Stimulated activated CD4-positive, alpha-beta T cell treated with anti-CD3 and anti-CD28 coated beads, Interleukin-15, amount 100 ng/mL, for 24 hours (primary cell): ENCODE measurements at places on chromosomes 13 and 19.
A peak's percentile ranks its signal among the peaks of the same experiment; 100 is the strongest.

GRCh38 chr13:114118511-114119123, 13.8 kb downstream of the RASA3 start:
- DNase-seq: no peak

- DNase-seq: no peak
These were observed 3.8 kb downstream of the MIER2 start for GRCh38 chr19:340620-341385.

GRCh38 chr13:112981451-112981850, 12.4 kb downstream of the MCF2L start:
- DNase-seq: no peak

DNA sequence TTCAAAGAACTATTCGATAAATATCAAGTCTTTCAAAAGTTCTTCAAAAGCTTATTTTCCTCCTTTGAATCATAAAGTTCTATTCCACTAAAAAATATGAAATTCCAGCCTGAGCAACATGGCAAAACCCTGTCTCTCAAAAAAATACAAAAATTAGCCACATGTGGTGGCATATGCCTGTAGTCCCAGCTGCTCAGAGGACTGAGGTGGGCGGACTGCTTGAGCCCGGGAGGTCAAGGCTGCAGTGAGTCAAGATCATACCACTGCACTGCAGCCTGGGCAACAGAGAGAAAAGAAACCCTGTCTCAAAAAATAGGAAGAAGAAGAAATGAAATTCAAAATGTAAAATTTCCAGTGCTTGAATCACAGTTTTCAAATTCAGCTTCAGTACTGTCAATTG, 24.6 kb downstream of the CAB39L start:
- no peak for DNase-seq

- DNase-seq: no peak
These were observed 60.6 kb downstream of the NDFIP2 start for GRCh38 chr13:79541426-79542049.

DNA sequence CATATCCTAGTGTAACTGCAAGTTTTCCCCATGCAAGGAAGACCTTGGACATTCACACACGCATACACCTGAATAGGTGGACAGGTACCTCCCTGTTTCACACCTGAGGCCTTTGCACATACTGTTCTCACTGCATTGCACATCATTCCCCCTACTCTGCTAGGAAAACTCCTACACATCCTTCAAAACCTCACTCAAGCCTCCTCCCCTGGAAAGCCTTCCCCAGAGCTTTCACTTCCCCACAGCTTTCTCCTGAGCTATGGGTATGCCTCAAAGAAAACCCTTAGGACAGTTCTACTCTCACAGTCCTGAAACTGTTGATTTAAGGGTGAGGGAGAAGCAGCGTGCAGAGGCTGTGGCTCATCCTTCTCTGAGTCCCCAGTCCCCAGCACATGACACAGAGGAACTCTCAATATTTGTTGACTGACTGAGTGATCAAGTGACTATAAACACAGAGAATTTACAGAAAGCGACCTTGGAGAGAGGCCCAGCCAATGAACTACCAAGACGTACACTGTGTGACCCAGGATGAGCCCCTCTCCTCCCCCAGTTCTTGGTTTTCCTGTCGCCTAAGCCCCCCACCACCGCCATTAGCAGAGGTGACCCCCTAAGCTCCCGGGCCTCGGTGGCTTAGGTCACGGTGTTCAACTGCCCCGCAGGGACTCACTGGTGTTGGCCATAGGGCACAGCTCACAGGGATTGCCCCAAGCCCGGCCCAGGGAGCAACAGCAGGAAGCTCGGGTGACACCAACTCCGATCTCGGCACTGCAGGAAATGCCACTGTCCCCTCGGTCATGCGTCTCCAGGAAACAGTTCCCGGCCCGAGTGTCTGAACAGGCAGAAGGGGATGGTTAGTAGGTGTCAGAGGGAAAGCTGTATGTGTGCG, 40.6 kb downstream of the FBN3 start:
- DNase-seq: no peak

DNA sequence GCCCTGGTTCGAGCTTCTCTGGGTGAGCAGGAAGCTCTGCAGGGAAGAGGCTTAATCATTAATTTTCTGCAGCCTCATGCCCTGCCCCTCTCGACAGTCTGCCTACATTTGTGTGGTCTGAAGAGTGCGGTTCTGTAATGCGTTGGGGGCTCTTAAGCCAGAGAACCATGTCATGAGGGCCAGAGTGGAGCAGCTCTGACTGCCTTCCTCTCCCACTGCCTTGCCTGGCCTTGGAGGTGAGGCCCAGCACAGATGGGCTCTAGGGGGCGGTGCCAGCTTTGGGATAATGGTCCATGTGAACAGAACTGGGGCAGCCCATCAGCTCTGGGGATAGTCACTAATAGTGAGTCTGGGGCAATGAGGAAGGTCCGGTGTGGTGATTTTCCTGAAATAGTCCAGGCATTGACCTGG, 5.7 kb downstream of the FGF9 start:
- DNase-seq: peak; percentile 25

DNA sequence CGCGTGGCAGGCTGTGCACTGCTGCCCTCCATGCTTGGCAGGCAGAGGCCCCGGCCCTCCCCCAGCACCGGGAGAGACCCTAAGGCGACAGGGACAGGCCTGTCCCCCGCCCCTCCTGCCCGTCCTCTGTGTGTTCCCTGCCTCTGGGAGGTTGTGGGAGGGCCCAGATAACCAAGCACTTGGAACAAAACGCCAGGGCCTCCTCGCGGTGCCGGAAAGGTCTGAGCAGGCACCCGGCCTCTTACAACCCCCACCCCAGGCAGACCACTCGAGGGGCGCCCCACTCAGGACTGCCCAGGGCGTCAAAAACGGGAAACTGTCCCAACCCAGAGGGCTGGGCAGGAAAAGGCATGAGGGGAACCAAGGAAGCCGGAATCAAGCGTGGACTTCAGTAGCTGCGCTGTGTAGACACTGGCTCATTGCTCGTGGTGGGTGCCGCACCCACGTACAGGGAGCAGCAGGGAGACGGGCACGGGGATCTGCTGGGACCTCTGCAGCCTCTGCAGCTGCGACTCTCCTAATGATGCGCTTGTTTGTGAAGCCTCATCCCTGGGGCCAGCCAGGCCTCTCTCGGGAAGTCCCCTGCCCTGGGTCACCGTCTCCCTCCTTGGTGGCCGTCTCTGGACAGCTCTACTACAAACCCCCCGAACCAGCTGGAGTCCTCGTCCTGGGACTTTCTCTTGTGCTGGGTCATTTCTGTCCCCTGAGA, 20.0 kb downstream of the GNA11 start:
- no peak for DNase-seq

GRCh38 chr19:50628551-50628950, 11.1 kb downstream of the SYT3 start:
- DNase-seq: no peak

DNA sequence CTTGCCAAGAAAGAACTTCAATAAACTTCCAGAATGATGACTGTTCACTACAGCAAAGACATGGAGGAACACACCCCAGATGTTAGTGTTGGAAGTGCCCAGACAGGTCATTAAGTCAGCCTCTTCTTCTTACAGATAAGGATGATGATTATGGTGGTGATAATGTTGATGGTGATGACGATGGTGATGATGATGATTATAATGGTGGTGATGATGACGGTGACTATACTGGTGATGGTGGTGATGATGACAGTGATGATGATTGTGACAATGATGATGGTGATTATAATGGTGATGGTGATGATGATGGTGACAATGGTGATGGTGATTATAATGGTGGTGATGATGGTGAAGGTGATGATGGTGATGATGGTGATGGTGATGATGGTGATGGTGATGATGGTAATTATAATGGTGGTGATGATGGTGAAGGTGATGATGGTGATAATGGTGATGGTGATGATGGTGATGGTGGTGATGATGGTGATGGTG, 8.4 kb downstream of the C13orf46 start:
- DNase-seq: no peak

- no peak for DNase-seq
These were observed 281.2 kb downstream of the SHISA2 start for GRCh38 chr13:25770601-25771000.

- no peak for DNase-seq
These were observed 269.2 kb downstream of the KLF12 start for GRCh38 chr13:73865027-73865426.

GRCh38 chr19:3693025-3693925, 7.0 kb downstream of the PIP5K1C start:
- DNase-seq: no peak

- no peak for DNase-seq
These were observed 7.4 kb downstream of the HPN start for GRCh38 chr19:35048911-35049411.

GRCh38 chr19:39403331-39404312, 3.0 kb upstream of the ZFP36 start:
- peak; percentile 98 for DNase-seq

GRCh38 chr13:112978561-112979405, 9.8 kb downstream of the MCF2L start:
- DNase-seq: no peak

DNA sequence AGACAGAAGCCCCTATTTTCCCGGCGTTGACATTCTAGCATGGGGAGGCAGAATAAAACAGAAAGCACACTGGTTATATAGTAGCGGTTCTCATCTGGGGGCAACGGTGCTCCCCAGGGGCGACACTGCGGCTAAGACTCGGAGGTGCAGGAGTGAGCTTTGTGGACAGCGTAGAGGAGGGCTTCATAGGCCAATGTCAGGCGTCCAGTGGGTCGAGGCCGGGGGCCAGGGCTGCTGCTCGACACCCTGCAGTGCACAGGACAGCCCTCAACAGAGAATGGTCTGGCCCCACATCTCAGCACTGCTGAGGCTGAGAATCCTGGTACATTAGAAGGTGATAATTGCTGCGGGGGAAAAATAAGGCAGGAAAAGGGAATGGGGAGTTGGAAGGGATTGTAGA, 1.5 kb downstream of the ZNF628 start:
- no peak for DNase-seq

DNA sequence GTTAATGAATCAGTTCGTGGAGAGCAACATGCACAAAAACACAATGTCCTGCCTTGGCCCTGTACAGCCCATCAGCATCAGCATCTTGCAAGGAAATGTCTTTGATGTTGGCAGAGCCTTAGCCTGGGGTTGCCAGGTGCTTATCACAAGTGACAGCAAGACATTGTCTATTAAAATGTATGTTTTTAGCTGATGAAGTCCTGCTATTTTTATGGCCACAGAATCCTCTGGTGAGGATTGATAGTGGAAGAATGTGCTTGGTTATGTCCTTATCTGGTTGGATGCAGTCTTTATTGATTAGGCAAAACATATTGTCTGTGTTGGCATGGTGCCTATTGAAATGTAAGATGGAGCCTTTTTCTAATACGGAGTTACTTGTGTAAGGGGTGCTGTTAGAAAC, 1427.0 kb upstream of the MIR17HG start:
- DNase-seq: no peak

DNA sequence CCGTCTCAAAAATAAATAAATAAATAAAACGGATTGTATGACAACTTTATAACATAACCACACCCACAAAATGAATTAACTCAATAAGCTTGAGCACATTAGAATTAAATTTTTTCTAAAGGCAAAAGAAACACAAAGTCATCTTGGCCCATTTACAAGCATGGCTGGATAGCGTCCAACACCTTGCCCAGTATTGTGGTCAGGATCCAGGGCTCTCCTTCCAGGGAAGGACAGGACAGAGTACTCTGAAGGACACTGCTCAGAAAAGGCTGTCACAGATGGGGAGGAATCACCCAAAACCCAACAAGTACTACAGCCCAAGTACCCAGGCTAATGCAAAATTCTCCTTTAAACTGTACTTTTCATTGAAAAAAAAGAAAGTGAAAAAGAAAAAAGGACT, 27.1 kb downstream of the SUGP2 start:
- DNase-seq: no peak

- no peak for DNase-seq
These were observed 8.0 kb downstream of the ANGPTL8 start for GRCh38 chr19:11247391-11247790.

- DNase-seq: no peak
These were observed 37.3 kb downstream of the KDM4B start for GRCh38 chr19:5006201-5006600.

GRCh38 chr13:46334035-46334822, 52.8 kb downstream of the RUBCNL start:
- DNase-seq: no peak

DNA sequence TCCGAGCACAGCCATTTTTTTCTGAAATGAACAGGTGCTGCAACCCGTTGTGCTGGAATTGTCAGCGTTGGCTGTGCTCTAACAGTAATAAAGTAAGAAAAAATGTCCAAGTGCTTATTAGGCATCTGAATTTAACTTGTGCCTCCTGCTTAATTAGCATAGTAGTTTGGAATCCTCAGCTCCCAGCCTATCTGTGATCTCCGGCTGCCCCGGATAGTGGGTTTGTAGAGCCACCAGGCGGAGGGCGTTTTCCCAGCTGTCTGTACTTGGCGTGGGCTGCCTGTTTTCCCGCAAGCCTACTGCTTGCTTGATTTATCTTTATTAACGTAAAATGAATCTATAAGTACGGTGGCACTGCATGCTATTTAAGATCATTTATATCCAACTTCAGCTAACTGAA, 137.9 kb downstream of the MTUS2 start:
- DNase-seq: no peak

DNA sequence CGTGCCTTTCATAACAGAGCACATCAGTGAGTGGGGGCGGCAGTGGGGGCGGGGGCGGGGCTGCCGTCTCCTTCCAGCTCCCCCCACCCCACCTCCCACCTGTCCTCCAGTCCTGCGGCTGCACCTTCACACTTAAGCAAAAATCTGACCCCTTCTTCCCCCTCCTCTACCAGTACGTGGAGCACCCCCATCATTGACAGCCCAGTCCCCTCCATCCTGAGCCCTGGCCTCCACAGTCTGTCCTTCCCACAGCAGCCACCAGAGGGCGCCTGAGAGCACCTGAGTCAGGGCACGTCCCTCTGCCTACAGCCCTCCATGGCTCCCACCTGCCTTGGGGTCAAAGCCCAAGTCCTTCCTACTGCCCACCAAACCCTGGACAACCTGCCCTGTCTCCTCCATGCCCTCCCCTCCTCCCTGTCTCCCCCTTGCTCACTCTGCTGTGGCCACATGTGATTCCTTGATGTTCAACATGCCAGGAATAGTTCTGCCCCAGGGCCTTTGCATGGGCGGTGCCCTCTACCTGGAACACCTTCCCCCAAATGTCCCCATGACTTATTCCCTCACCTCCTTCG, 4.0 kb downstream of the EBI3 start:
- peak; percentile 83 for DNase-seq

DNA sequence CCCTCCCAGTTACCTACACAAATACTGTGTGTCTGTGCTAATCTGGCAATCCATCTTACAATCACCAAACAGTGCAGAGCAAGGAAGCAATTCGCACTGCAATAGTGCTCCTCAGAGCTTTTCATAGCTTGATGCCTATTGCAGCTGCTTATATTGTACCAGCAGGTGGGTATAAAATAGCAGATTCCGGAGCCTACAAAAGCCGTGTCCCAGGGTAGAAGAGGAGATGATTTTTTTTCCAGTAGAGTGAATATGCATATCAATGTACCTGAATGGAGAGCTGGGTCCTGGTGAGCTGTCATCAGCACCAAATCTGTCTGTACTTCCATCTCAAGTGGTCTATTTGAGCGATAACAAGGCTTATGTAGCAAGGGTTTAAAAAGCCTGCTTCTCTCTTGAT, 668.4 kb downstream of the DIAPH3 start:
- no peak for DNase-seq

GRCh38 chr13:100138859-100139491, 50.1 kb downstream of the PCCA start:
- DNase-seq: no peak
